ENCODE measurements at places on chromosomes 16 and 17.

DNA sequence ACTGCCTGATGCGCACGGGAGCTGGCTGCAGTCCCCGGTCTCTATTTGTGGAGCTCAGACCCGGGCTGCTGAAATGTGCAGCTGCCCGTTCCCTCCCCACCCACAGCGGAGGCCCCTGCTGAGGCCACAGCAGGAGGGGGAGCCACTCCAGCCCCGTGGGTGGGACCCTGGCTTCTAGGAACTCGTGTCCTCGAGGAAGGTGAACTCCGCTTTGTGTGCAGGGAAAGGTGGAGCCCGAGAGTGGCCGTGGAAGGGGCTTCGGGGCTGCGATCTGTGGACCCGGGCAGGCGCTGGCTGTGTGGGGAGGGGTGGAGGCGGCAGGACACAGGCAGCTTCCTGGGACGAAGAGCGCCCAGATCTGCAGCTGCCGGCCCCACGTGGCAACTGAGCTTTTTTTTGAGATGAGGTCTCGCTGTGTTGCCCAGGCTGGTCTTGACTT is 2.9 kb downstream of the CCDC154 start:
- DNase-seq: no peak

GRCh38 chr17:74361230-74362068 is at the start of gene BTBD17:
Gene BTBD17 (minus strand): TSS chr17:74361868. CDS start chr17:74361819, 49 bp downstream.
- DNase-seq: no peak

- DNase-seq: no peak
These were observed 10.9 kb downstream of the USP10 start for GRCh38 chr16:84710686-84711085.

DNA sequence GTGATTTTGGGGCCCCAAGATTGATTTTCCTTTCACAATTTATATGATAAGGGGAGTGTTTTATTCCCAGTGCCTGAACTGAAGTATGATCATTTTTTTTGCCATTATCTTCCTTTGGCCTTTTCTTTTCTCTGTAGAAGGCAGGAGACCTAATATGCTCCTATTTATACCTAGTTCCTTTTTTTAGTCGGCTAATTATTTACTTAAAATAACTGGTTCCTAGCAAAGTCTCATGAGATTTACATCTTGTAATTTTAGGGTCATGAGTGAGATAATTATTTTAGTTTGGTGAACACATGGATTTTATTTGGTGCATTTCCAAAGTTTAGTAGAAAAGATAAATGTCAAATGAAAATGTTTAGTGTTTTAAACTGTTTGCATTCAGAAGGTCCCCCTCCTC is 24.8 kb downstream of the SEC14L1 start:
- DNase-seq: no peak

DNA sequence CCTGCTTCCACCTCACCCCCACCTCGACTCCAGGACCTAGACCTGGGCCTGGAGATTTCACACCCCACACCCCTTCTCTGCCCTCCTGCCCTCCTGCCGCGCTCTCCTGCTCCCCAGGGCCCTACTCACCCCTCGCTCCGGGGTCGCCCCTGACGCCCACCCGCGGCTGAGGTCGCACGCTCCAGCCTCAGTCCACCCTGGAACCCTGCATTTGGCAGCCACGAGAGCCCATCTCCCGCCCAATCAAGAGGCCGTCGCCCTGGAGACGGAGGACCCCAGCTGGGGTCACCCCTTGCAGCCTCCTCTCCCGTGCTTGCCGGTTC is 16.1 kb downstream of the TLE7 start:
- no peak for DNase-seq

DNA sequence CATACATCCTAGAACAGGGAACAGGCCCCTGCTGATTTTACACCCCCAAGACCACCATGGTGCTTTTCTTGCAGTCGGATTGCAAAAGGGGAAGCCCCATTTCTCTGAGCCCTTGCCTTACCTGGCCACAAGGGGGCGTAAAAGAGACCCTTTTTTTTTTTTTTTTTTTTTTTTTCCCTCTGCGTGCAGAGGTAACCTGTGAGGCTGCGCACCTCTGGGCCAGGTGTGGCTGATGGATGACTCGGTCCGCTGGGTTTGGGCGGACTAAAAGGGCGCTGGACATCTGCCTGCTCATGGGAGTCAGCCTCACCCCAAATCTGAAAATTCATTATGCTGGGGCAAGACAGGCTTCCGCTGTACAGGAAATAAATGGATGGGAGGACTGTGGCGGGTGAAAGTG is 281.0 kb downstream of the CBLN1 start:
- no peak for DNase-seq

DNA sequence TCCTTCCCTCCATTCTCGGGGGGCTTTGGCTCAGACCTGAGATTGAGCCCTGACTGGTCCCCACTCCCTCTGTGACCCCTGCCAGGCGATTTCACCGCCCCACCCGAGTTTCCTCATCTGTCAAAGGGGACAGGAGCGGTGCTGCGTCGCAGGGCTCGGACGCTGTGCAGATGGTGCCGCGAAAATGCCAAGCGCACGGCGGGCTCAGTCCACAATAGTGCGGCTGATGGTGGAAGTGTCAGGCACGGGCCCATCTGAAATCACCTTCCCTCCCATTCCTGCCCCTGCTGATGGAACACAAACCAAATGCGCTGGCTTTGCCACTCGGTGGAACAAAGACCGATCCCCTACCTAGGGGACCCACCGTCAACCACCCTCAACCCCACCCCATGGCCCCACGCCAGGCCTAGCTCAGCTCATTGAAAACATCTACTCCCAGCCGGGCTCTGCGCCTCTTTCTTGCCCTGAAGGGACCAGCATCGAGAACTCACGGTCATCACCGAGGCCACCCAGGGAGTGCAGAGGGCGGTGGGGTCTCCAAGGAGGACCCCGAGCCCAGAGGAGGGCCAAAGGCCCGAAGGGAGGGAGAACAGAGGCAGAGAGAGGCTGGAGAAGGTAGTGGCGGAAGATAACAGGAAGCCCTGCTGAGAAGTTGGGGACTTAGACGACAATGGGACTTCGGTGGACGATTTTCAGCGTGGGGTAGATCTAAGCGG is 1.4 kb downstream of the CARHSP1 start:
- DNase-seq: no peak

- DNase-seq: no peak
These were observed 502.2 kb upstream of the CA10 start for GRCh38 chr17:52660692-52661091.

DNA sequence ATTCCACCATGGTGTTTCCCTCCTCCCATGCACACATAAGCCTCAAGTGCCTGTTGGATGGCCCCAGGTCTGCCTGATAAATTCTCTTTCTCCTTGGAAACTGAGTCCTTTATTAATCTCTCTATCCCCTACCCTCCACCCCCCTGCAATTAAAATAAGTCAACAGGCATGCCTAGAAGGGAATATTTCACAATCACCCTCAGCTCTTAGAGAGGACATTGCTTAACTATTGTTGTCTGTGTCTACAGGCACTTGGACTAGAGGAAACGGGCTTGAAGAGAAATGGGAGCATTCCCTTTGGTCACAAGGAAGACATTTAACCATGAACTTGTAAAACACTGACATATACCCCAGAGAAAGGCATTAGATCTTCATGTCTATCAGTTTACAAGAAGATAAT is 39.5 kb downstream of the RCVRN start:
- no peak for DNase-seq

Measured in cerebellar nuclear complex (tissue), 1 donor.